ENCODE measurements at places on chromosomes 4 and X.

DNA sequence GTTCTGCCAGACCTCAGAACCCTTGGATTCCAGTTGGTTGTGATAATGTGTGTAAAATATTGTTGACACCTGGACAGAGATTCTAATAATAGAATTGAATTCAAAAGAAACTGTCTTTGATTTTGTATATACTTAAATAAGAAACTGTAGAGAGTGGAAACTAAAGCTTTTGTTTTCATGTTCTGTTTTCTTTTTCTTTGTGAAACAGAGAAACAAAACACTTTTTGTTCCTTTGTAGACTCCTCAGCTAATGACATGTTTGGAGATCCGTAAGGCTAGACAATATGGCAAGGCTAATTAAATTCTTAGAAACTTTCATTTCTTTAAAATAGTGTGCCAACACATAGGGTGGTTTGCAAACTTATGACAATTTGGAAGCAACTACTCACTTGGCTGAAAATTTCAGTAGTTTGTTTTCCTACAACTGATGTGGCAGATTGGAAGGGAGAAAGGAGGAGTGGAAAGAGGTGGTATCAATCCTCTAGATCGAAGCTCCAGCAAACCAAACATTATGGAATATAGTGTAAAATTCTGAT lies 90.9 kb upstream of the FAT1 start:
- DNase-seq, result no peak

- DNase-seq, result no peak
These were observed 4.6 kb upstream of the DGKK start for GRCh38 chrX:50475208-50475607.

DNA sequence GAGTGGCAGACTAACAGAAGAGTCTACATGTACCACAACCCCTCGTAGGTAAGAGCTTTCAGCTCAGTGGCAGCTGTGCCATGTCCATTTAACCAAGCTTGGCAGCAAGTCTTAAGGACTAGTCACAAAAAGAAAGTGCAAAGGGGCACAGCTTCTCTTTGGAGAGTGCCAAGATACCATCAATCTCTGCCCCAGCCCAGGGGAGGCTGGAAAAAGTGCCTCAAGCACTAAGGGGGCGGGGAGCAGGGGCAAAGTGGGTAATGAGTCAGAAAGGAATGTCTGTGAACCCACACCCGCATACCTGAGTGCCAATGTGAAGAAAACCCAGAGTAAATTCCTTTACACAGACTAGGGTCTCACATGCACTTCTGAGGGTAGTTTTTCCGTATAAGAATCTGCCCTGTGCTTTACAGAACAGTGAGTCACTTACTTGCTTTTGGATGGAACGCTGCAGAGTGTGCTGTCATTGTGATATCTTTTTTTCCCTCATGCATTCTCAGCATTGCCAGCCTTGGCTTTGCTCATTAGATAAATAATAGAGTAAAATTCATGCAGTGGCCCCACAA lies 219.8 kb downstream of the ZNF674 start:
- peak; percentile 32 for DNase-seq

GRCh38 chr4:127780598-127780997 lies 1.5 kb upstream of the HSPA4L start:
- DNase-seq, result no peak

- DNase-seq, result no peak
These were observed 32.3 kb downstream of the SUPT20HL1 start for GRCh38 chrX:24392709-24393108.

DNA sequence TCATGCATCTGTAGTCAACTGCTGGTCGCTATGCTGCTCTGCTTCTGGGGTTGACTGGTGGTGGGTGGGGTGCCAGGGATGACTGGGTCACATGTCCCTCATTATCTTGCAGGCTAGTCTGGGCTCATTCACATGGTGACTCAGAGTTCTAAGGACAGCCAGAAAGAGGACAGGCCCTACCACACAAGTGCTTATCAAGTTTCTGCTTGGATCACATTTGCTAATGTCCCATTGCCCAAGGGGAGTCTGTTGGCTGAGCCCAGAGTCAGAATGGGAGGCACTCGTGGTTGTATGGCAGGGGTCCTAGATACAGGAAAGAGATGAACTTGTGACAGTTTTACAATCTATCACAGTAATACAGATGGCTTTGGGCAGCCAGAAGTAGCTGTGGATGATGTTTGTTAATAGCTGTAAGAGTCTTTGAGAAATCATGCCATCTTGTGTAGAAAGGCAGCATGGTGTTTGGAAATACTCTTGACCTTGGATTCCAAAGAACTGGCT lies 221.3 kb downstream of the GPAT3 start:
- DNase-seq, result no peak

- no peak for DNase-seq
These were observed 3.2 kb downstream of the SPP1 start for GRCh38 chr4:87978681-87979080.

DNA sequence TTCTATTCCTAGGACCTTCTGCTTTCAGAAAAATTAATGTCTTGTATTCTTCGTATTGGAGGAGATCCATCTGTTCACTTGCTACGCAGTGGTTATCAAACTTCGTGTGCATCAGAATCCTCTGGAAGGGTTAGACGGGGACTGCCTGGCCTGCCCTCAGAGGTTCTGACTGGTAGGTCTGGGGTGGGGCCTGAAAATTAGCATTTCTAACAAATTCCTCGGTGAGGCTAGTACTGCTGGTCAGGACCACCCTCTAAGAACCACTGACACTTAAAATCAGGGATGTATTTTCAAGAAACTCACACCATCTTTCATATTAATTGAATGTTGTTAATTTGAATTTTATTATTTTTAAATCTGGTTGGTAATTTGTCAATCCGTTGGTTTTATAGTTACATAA lies 63.0 kb downstream of the MAPK10 start:
- DNase-seq, result no peak

- DNase-seq, result no peak
These were observed 396.5 kb downstream of the DCAF12L2 start for GRCh38 chrX:125769628-125770027.

DNA sequence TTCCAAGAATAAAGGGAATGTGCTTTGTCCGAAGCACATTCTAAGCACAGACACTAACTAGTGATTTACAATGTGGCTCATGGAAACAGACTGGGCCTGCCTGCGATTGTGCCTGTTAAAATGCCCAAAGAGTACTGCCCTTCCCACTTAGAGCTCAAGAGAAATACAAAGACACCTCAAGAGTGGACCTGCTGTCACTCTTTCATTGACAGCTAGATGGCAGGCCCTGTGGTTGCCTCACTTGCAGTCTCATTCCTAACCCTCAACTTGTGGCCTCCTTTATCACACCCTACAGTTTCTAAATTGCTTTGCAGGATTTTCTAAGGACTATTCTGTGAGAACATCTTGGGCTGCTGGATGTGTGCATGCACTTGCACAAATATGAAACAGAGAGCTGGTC lies 331.0 kb upstream of the EMCN start:
- DNase-seq, result no peak

DNA sequence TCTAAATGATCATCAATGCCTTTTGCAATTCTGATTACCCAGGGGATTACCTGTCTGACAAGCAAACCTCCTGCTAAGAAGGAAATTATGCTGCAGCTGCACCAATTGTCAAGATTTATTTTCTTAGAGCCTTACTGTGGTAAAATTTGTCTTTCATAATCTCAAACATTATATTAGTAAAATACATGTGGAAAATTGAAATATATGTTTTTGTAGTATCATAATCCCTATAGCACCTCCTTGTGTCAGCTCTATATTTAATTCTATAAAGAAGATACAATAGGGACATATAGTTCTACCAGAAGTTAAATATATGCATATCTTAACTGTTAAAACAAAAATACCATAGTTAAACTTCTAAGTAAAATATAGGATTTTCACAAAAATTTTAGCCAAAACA lies 655.6 kb upstream of the PCDH10 start:
- DNase-seq, result no peak

DNA sequence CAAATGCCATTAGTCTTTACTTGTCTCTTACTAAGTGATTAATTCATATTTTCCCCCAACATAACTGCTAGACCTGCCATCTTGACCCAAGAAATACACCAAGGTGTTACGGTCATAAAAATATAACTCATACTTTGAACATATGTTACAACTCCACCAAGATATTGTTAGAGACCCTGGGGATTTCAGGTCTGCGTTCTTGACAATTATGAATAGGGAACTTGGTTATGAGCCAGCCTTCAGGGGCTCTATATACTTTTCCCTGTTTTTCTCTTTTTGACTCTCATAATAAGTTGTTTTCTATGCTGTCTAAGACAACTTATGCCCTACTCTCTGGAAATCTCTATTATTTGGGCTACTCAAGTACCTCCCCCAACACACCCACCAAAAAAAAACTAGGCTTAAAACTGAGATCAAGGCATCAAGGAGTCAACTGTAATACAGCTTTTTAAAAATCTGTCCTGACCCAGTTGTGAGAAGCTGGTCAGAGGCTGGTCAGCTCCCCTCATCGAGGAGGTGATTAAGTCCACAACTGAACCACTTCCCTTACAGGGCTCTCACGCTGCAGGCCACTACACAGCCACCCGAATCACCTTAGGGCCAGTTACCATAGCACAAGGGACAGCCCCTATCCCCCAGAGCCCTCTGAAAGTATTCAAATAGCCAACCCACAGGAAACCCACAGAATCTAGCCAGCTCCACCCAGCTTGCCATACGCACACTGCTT lies 10.5 kb upstream of the TLR3 start:
- no peak for DNase-seq

- no peak for DNase-seq
These were observed 35.8 kb downstream of the ATXN3L start for GRCh38 chrX:13283950-13284546.
